ENCODE measurements at places on chromosomes 3 and 15.
A peak's percentile ranks its signal among the peaks of the same experiment; 100 is the strongest.

DNA sequence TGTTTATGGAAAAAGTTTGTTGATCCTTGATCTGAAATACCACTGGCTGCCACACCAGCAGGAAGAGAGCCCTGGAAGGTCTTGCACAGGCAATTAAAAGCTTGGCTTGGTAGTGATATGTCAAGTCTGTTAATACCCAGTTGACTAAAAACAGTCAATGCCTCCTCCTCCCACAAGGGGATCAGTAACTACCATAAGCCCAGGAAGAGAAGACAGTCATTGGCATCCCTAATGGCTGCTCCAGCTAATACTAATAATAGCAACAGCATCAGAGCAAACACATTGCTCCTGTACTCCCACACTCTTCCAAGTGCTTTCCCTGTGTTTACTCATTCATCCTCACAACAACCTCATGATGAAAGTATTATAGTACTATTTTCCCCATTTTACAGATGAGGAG, 528.6 kb downstream of the TAFA4 start:
- no peak for DNase-seq

- no peak for DNase-seq
These were observed 249.8 kb downstream of the IL20RB start for GRCh38 chr3:137207616-137208015.

- DNase-seq = no peak
These were observed 117.7 kb downstream of the IMPG2 start for GRCh38 chr3:101202640-101203039.

GRCh38 chr3:14775563-14775962, 43.2 kb upstream of the FGD5 start:
- DNase-seq = no peak

DNA sequence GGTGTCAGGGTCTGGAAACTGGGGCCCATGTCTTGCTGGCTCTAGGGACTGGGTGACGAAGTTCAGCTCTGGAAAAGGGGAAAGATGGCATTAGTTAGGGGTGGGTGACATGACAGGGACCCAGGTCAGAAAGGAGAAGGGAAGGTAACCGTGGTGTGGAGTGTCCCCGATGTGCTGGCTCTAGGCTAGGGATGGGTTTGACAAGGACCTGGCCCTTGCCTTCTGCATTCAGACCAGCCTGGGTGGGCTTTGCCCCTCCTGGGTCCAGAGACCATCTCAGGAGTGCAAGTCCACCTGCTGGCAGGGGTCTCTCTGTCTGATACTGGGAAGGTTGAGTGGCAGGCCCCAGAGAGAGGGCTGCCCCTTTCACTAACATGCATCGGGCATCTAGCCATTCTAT, 28.7 kb upstream of the ATP2B2 start:
- DNase-seq = no peak

DNA sequence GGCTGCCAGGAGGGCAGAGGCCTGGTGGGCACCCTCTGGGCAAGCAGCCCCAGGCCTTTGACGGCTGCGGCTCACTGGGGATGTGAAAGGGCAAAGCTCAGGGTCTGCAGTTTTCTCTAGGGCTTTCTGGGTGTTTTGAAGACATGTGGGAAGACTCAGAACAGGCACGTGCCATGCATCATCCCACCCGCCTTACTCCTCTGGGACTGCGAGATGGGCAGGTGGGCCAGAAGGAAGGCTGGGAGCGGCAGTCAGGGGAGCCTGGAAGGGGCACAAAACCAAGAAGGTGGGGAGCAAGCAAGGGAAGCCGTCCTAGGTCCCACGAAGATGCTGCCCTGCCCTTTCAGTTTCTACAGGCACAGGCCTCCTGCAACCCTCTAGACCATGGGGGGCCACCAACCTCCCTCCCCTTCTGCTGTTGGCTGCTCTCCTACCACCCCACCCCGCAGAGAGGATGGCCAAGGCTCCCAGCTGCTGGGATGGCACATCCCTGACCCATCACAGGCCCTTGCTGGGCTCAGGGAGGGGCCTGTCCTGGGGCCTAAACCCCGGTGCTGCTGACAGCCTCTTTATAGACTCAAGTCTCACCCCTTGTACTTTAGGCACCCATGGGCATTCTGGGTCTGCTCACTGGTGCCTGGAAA, 71.8 kb upstream of the CTSH start:
- DNase-seq = no peak

DNA sequence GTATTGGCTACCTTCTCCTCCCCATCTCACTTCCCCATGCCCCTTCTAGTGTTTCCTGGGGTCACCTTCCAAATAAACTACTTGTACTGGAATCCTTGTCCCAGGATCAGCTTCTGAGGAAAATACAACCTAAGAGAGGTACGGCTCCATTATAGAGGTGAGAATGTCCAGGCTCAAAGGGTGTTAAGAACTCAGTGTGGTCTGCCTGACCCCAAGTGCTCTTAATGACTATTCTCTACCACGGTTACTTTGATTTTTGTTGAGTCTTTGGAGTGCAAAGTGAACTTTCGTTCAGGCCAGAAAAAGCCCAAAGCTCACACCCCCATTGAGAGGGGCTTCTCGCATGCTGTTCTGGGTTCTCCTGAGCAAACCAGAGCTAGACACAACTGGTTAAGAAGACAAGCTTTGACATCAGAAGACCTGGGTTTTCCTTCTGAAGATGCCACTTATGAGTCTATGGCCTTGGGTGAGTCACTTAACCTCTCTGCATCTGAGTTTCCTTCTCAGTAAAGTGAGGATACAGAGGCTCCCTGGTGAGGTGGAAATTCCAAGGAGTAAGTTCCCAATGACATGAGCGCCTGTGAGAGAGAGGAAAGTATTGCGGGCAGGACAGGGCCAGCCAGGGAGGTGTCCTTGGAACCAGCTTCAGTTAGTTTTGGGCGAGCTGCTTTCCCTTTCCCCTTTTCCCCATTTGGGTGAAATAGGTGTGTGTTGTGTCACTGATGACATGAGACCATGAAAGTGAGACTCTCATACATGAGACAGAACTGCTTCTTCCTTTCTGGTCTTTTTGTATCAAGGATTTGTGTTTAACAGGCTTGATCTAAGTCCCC, 475.0 kb upstream of the PROK2 start:
- no peak for DNase-seq

DNA sequence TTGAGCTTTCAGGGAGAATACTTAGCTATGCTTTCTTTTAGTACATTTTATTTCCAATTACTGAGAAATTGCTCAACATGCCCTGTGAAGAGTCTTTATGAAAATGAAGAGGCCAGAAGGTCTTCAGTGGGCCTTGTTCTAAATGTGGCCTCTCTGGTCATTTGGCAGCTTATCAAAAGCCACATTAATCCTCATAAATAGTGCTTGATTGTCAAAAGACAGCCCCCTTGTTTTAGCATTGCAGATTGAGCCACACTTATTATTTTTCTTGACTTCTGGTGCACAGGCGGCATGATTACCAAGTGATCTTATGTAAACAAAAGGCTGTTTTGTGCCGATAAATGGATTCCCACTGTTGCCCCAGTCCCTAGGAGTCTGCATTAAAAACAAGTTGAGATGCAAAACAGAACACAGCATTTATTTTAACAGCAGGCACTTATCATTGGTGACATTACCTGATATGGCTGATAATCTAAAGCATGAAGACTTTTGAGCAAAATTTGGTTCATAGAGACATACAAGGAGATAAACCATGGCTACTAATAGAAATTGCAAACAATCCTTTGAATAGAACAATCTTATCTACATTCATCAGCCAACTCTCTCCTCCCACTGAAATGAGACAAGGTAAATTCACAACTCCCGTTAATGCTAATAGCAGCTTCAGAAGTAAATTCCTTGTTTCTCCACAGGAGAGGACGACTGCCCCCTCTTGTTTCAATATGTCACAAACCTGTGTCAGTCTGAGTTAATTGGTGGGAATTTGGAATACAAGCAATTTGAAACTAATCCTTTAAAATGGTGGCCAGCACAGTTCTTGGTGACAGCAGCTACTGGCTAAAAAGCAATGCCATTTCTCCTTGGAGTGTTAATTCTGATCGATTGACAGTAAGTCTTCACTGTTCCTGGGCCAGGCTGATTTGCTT, 194.3 kb downstream of the NSUN3 start:
- no peak for DNase-seq

DNA sequence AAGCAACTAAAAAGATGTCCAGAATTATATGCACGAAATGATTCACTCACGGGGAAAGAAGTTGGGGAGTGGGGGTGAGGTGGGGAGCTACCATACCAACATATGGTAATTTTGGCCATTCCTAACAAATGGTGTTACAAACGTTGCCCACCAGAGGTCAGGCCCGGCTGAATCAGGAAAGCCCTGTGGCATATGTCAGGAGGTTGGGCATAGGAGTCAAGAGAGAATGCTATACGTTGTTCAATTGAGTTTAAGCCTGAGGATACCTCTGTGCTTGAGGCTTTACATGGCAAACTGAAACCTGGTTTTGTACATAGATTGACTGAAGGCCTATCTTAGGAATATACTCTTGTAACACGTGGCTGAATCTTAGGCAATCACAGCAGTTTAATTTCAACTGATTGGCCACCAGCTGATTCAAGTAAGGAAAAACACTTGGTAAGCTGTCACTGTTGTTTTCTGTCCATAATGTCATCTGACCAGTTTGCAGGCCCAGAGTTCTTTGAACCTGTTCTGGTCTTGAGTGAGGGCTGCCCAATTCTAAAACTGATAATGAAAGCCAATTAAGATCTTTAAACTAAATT, 23.4 kb upstream of the SLC2A2 start:
- peak; percentile 32 for DNase-seq

GRCh38 chr3:51966922-51967383, 301 bp downstream of the PCBP4 start:
- no peak for DNase-seq

GRCh38 chr3:83524901-83525300, 1433.9 kb upstream of the CADM2 start:
- no peak for DNase-seq

DNA sequence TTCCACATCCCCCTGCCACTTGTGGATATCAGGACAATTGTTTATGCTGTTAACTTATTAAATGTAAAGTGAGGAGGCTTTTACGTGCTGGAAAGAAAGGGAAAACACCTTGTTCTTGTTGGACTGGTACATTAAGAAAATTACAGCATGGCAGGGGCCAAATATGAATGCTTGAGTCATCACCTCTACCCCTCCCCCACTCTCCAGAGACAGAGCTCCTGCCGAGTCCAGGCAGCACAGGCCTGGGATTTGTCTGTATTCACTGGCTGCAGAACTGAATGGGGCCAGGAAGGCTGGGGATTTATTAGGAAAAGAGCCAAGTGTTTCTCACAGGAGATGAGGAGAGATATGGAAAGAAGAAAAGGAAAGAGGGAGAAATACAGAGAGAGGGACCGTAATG, 308.9 kb downstream of the EPHB1 start:
- DNase-seq = no peak

DNA sequence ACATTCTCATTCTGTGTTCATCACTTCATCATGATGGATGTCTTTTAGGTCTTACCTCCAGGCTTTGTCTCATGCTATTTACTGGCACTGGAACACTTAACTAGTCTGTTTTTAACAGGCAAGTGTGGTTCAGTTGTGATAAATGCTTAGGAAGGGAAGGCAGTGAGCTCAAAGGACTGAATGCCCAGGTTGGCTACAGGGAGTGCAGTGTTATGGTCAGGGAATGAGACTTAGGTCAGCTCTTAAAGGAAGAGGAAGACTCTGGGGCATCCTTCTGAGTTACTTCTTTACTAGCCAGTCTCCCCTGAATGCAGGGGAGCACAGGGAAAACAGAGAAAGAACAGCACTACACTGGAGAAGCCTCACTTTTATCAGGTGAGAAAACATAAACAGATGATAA, 72.6 kb downstream of the TGFBR2 start:
- no peak for DNase-seq

DNA sequence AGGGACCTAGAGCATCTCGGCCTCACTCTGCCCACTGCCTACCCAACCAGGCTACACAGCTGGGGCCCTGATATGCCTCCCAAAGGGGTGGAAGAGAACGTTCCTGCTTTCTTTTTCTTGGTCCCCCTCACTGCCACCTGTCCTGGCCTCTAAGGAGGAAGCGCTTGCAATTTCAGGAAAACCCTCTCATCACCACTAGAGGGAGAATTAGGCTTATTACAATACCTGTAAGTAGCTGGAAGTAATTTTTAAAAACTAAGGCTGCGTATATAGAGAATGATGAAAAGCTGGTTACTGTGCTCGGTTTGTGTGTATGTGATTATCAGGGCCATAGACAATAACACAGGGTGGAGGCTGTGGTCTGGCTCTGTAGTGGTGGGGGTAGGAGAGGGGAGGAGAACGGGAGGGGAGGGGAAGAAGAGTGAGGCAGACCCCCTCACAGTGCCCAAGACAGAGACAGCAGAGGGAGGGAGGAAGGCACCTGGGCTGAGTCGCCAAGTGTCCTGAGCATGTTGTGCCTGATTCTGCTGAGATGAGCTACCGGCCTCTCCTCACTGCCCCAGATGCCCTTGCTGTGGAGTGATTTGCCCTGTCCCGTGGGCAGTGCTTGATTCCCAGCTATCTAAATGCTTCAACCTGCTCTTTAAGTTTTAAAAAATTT, 3.3 kb downstream of the GABRG3 start:
- no peak for DNase-seq

- no peak for DNase-seq
These were observed 62.6 kb upstream of the ATP11B start for GRCh38 chr3:182730675-182731042.

DNA sequence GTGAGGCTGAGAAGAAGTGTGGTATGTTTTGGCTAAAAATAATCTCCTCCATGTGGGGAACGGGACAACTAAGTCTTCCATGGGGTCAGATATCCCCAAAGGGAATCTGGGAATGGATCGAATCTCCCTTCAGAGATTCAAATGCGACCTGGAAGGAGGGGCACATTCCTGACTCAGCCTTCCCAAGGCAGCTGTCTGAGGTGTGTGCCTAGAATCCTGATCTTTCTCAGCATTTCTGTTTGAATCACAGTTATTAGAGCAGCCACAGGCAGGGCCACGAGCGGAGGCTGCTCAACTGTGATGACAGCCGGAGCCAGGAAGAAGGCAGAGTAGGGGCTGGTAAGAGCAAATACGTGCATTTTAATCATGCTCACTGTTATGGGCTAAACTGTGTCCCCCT, 135.1 kb downstream of the ADAMTS17 start:
- no peak for DNase-seq

- no peak for DNase-seq
These were observed 360.7 kb downstream of the NSUN3 start for GRCh38 chr3:94423578-94423977.

- DNase-seq = no peak
These were observed 818.2 kb upstream of the CADM2 start for GRCh38 chr3:84140631-84141030.

Data from posterior cingulate gyrus (tissue), 11 donors.